D721Med (cell line): ENCODE measurements at places on chromosomes 2 and 18.

DNA sequence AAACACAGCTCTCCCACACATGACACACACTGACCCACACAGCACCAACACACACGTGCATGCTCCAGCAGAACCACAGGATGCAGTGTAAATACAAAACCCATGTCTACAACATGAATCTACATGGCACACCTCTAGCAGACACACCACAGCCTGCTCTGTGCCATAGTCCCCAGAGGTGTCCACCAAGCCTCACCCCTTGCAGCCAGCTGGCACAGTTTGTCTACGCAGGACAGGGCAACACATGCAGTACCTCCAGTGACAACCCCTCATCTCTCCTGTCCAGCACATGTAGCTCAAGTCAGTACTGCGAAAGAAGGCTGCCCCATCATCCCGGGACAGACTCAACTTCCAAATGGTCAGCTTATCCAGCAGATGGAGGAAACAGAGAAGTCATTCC, 18.9 kb downstream of the CELF4 start:
- no peak for DNase-seq

GRCh38 chr2:35339211-35339610, 1016.4 kb upstream of the CRIM1 start:
- DNase-seq = no peak

GRCh38 chr2:220815698-220816097, 756.4 kb downstream of the EPHA4 start:
- no peak for DNase-seq

DNA sequence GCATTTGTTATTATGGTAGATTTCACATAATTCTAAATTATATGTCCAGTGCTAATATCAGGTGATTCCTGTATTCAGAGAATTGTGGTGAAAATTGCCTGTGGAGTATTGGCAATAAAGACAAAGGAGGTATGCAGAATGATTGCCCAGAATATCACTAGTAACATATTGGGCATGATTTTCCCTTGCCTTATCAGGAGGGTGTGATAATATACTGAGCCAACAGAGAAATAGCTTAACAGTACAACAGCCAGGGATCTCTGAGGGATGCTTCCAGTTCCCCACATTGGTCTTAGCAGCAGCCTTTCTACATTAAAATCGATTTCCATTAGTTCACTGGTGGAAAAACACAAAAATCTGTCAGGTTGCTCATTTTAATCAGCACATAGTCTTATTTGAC, 122.9 kb upstream of the COL3A1 start:
- DNase-seq = no peak

DNA sequence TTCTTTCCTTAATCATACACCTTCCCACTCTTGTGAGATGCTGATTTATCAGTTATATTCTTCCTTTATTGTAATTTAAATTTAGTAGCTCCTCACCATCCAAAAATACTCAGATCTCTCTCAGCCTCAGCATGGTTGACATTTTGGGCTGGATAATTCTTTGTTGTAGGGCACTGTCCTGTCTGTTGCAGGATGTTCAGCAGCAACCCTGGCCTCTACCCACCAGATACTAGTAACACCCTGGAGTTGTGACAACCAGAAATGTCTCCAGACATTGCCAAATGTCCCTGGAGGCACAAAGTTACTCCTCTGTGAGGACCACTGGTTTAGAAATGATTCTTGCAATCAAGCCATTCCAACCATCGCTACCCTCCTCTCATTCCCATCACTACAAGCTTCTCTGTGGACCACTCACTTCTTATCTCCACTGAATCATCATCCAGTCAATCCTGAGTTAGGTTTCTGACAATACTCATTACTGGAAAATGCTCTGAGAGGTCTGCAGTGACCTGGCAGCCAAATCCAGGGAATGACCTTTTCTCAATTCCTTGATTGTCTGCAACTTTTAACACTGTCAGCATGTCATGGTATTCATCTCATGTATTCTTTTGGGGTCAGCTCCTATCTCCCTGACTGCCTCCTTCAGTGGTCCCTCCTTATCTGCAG, 43.3 kb downstream of the OSBPL6 start:
- DNase-seq = no peak

- no peak for DNase-seq
Measured at GRCh38 chr2:37897511-37897910, 27.6 kb upstream of the RMDN2 start.

DNA sequence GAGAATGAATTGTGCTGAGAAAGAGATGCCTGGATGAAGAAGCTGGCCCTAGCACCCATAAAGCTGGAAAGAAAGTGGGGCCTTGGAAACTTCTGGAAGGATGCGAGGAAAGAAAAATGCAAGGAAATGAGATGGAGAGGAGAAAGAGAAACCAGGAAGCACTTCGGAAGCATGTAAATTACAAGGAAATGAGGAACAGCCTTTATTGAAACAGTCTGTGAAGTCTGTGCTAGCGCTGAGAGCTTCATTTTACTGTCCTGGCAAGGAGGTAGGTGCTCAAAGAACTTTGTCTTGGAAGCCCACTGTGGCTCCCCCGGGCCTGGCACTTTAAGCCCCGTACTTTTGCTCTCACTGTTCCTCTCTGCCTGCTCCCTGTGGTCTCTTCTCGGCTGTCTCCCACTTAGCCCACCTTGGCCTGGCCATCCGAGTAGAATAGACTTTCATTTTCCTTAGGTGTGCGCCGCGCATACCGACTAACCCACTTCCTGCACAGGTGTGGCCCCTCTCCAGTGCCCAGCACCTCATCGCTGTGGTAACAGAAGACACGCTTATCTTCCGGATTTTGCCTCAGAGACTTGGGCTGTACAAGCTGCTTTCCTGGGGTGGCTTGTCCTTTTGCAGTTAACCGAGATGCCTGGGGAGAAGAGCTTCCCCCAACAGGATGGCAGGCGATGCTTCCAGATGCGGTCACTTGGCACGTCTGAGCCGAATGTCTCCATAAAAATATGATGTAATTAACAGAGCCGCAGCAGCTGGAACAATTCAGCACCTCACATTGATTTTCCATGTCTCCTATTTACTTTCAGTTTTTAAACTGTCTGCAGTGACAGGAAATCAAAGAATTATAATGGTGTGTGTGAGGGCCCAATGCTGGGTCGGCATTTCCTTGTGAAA, 199.6 kb downstream of the HRH4 start:
- DNase-seq = no peak

DNA sequence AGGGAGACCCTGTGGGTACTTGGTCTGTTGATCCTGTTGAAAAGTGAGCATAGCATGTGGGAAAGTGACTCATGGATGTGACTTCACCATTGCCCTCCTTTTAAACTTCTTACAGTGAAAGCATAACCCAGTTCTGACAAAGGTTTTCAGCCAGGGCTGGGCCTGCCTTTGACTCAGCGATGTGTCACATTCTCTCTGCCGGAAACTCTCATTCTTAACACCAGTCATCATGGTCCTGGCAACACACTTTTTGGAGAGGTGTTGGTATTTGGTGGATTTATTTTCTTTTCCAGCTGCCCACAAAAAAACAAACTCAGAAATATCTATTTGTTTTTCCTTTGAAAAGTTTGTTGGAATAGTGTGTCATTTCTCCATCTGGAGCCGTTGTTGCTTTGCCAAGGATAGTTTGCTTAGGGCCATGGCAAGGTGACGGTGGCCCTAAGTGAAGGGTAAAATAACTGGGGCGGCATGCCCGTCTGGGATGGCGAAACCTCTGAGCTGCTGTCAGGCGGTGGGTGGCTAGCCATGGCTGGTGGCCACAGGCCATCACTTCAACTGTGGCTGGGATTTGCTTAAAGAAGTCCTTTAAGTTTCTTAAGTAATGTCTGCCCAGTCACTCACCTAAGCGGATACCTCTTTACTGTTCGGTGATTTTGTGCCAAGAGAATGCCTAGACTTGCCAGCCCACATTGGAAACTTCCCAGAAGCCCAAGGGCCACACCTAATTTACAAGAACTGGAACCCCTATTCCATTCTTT, 123.3 kb downstream of the LTBP1 start:
- DNase-seq = no peak

GRCh38 chr18:45783097-45784075, 42.1 kb upstream of the SIGLEC15 start:
- DNase-seq = no peak

DNA sequence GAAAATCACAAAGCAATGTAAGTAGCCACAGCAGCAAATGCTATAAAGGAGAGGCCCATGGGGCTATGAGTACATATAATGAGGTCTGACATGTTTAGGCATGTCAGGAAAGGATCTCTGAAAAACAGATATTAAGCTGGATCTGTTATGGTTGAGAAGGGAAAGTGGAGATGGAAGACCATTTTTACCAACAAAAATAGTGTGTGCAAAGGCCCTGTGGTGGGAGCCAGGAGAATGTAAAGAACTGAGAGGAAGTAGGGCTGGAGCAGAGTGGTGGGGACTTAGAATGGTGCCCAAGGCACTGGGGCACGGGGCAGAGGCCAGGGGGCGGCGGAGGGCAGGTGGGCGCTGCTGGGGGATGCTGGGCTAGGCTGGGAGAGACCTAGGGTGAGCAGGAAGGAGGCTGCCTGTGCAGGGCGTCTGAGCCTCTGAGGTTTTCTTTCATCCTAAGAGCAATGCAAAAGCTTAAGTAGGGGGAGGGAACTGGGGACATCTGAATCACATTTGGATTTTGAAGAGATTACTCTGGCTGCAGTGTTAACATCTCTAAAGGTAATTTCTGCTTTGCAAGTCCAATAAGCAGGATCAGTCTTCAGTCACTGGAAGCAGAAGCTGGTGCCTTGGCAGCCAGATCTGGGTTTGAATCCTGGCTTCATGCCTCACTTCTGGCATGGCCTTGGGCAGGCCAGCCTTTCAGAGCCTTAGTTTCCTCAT, 4.9 kb upstream of the AGFG1 start:
- no peak for DNase-seq

- DNase-seq = no peak
Measured at GRCh38 chr18:70368903-70369302, 80.1 kb downstream of the SOCS6 start.

DNA sequence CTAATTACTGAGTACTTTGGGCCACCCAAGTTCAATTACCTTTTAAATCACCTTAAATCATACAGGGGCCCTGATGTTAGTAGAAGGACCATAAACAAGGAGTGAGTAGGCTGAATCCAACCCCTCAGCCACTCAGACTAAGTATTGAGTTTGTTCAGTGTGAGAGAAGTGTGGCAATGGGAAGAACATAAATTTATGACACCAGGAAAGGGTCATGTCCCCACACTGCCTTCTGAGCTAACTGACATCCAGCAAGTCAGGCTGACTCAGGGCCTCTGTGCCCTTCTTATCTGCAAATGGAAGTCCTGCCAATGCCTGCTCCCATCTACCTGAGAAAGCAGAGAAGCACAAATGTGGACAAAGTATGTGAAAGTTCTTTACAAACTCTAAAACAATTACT, 12.9 kb downstream of the PLEKHM3 start:
- DNase-seq = no peak

DNA sequence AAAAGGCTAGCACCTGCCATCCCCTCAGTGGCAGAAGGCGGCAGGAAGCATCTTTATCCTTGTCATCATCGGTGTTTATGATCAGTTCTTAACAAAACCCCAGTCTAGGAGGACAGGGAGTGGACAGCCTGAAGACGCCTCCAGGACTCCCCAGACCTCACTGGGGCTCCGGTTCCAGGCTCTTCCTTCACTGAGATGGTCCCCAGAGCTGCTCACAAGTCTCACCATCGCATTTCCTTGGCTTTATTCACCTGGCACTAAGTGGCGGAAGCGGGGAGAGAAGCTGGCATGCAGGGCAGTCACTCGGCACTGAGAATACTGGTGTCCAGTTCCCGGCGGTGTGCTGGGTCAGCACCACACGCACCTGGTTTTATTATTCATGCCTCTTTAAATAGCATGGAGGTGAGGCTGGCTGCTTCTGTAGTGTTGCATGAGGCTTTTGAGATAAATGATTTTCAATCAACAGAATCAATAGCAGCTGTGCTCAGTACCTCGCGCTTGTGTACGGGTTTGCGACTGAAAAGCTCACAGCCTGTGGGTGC, 68.7 kb downstream of the CABLES1 start:
- DNase-seq = no peak

DNA sequence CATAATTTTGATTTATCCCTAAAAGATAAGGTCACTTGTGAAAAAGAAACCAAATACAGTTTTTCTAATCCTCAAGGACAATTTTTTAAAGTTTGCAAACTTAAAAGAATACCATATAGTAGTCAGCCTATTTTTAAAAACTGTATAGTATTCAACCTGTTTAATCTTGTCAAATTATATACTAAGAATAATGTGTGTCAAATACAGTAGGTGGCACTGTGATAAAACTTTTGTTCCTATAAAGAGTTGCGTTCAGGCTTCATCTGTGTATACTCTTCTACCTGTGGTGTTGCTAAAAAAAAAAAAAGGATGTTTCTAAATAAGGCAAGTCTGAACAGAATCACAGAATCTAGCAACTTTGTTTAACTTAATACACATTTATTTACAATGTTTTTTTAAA, 68.6 kb downstream of the CCDC138 start:
- no peak for DNase-seq

DNA sequence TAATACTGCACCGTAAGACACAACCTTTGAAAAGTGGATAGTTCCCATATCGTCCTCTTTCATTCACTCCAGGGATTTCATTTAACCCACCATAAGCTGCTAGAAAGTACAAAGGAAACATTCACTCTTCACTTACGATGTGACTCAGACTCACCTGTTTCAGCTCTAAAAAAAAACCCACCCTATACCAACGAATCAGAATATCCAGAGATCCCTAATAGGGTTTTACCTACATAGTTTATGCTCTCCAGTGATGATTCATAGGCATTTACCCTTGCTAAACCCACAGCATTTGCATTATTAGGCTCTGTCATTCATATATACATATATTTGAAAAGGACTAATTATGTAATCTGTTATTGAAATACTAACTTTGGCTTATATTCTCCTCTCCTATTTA, 60.2 kb downstream of the PRPF40A start:
- DNase-seq = no peak

GRCh38 chr2:232343821-232344220, 34.7 kb upstream of the ALPP start:
- no peak for DNase-seq

DNA sequence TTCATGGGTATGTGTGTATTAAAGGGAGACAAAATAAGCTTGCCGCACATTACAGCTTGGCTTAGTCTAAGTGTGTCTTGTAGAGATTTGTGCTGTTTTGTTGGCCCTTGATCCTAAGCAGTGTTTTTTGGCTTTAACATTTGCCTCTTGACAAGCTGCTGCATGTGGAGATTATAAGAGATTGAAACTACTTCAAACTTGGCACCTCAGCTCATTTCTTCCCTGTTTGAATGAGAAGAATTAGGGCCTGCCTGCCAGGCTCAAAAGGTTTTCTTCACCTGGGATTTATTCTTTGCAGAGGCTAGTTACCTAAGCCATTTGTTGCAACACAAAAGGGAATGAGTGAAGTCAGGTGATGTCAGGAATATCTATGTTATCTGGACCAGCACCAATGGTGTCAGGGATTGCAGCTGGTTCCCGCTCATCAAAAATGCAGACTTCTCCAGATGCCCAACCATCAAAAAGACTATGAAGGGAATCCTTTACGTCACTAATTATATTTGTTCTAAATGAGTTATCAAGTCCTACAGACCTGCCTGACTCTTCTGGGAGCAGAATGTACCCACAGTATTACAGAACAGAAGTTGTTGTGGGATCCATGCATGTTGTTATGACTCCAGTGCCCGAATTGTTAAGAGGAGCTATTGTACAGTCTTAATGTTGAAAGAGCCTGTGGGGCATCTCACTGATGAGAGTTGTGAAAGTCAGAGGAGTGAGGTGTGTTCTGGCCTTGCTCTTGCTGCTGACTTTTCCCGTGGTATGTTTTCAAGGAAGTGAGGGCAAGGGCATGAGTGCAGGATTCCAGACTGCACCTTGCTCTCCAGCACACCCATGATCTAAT, 31.0 kb downstream of the ABCA12 start:
- no peak for DNase-seq

GRCh38 chr2:383178-383577, 95.3 kb upstream of the ALKAL2 start:
- no peak for DNase-seq

- no peak for DNase-seq
Measured at GRCh38 chr18:30135938-30136337, 906.6 kb downstream of the DSC3 start.
